ENCODE measurements at places on chromosomes 5 and 9.

DNA sequence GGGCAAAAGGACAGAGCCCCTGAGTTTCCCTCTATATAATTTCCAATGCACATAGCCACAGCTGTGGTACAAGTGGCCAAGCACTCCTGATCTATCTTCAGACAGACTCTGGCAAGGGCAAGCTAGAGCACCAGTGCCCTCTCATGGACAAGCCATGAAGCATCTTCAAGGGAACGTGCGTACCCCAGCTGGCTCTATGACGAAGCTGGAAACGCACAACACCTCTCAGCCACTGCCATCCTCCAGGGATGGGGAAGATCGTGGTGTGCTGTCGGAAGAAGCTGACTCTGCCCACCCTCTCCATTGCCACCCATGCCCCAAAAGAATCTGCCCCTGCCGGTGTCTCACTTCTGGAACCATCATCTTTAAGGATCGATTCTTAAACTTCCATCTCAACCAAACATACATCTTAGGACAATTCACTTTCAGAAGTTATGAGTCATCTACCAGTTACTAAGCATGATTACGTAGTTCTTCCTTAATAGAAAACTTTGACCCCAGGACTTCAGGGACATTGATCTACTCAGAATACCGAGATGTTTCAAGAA lies 482.9 kb downstream of the AGTPBP1 start:
- DNase-seq, result peak; percentile 75

GRCh38 chr5:126865299-126865698 lies 88.4 kb downstream of the LMNB1 start:
- peak; percentile 81 for DNase-seq

GRCh38 chr9:109624896-109625295 lies 126.8 kb upstream of the PTPN3 start:
- no peak for DNase-seq

GRCh38 chr5:159805021-159805420 lies 111.3 kb upstream of the ADRA1B start:
- no peak for DNase-seq

GRCh38 chr5:146082798-146083197 lies 22.6 kb downstream of the PLAC8L1 start:
- no peak for DNase-seq

GRCh38 chr5:167725264-167725663 lies 566.2 kb upstream of the WWC1 start:
- DNase-seq, result peak; percentile 76

DNA sequence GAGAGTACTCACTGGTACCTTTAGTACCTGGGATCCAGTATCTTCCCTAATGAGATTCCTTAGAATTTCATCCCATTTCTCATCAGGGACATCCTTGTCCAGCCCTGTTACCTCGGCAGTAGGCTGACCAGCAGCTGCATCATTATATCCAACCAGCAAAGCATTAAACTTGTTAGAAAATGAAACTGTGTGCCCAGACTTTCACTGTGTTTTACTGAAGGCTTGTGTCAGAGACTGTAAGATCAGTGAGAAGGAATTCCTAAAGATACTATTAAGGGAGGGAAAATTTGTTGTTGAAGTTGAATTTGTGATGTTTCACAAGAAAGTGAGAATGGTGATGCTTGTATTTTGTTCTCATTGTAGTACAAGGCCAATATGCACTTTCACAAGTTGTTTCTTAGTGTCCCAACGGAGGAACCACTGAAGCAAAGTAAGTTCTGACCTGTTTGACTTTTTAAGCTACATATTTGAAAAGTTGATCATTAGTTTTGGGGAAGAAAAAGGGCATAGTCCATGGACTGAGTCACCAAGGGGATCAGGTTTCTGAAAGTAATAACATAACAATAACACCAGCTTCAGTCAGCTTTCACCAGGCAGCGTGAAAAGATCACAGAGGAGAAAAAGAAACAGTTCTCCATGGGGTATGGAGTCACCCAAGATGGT lies 48.8 kb downstream of the GRAMD2B start:
- DNase-seq, result peak; percentile 75

- no peak for DNase-seq
Measured at GRCh38 chr9:122897969-122898368, 7.2 kb downstream of the RC3H2 start.

DNA sequence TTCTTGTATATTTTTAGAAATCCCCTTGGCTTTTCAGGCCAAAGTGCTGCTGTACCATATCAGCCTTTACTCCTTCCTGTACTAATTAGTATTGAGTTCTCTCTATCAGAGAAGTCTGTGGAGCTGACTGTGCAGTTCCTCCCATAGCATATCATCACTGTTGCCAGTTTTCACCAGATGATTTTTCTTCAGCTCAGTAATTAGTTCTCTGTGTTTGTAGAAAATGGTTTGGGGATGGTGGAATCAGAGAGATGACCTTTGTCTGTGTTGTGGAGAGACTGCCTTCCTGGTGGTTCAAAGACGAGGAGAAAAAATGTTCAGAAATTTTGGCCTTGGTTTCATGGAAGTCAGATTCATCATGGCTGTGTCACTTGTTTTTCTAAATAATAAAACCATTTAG lies 227.5 kb upstream of the ACTBL2 start:
- DNase-seq, result no peak

DNA sequence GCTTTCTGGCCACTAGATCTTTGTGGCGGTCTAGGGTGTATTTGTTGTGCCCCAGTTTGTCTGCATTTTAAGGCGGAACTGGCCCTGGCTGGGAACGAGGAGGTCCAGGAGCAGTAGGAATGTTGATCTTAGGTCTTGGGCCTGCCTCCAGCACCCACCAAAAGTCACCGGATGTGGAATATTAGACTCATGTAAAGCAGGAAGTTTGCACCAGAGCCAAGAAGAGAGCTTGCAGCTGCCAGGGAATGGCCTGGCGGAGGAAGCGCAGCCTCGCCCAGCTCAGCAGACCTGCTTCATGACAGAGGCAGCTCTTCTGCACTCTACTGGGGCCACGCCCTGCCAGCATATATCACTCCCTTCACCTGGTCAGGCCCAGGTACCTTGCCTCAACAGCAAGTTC lies 3.3 kb downstream of the GPX3 start:
- DNase-seq, result no peak

GRCh38 chr5:168209244-168209995 lies 82.0 kb upstream of the WWC1 start:
- DNase-seq, result peak; percentile 43

GRCh38 chr5:73450137-73450536 lies 1.6 kb upstream of the FOXD1 start:
- DNase-seq, result no peak

DNA sequence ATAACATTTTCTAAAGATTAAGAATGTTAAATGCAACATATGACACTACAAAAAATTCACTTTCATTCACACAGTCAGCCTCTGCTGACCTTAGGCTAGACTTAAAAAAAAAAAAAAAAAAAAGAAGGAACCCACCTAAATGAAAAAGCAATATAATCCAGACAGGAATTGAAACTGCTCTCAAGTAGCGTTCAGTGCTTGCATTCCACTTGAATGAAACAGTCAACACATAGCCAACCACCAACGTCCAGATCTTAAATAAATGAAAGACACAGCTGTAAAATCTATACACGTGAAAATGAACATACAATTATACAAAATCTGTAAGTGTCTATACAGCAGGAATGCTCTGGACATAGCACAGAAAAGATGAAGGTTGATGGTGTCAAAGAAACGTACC lies 11.4 kb downstream of the TMEM245 start:
- DNase-seq, result peak; percentile 65

GRCh38 chr9:131500939-131501541 lies 1.7 kb upstream of the POMT1 start:
- peak; percentile 66 for DNase-seq

- peak; percentile 40 for DNase-seq
Measured at GRCh38 chr5:92309336-92309991, 926.3 kb upstream of the ARRDC3 start.

DNA sequence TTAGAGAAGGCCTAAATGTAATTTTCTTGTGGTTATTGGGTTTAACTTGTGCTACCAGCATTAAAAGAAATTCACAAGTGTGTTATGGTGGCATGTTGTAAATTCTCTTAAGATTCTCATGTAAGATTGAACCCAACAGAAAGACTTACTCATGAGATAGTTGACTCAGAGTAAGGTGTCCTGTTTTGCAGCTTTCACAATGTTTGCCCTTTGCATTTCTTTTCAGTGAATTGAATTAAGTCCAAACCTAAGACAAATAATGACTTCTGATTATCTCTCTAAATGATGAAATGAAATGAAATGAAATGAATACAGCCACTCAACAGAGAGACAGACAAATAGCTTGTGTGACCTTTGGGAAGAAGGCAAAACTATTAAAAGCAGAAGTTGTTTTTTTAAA lies 1696.9 kb upstream of the WWC1 start:
- DNase-seq, result peak; percentile 23

- DNase-seq, result no peak
Measured at GRCh38 chr9:134061688-134062371, 6.0 kb downstream of the BRD3 start.

DNA sequence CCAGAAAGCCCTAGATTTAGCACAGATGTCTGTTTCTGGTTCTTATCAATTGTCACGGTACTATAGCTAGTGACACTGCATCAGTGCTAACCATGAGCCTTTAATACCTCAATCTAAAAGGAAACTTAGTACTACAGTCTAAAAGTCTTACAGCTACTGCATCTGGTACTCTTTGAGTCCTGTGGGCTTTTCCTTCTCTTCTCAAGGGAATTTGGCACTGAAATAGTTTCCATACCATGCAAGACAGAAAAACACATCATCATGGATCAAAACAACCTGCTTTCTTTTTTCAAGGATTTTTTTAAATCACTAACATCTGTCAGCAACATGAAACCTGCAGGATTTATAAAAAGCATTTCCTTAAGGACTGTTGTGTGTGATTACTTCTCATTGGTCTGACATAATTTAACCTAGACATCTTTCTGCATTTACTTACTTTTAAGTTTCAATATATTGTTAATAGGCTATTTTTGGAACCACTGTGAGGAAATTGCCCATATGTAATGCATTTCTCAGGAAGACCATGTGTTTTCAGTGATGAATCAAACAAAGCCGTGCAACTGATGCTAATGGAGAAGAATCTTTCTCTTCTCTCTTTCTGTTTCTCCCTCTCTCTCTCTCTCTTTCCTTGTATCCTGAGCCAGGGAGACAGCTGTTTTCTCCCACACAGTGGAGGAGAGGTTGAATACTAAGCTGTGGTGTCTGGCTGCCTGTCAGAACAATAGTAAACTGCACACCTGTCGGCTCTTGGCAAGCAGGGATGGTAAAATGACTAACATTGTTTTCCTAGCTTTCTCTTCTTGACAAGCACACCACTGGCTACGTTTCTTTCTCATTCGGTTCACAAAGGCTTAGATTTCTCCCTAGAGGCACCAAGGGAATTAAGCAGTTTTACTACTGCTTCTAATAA lies 273.4 kb downstream of the CSNK1G3 start:
- DNase-seq, result peak; percentile 93
